LHCN-M2 (cell line): ENCODE measurements at places on chromosomes 3 and 15.

- DNase-seq: peak; percentile 99
Observed at GRCh38 chr15:67127965-67128364, 62.6 kb downstream of the SMAD3 start.

DNA sequence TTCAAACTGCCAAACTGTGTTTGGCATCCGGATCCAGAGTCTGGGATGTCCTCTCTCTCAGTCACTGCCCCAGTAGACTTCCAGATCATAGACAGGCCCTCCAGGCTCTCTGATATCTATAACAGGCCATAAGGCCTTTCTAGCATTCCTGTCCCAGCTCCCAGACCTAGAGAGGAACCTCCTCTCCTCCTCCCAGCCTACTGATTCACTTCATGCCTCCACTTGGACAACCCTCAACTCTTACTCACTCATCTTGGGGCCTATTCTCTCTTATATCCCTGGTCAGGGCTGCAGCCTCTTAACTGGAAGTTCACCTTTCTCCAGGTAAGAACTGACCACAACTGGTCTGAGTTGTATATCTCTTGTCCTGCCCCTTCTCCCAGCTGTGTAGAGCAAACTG lies 253.7 kb upstream of the TRIM42 start:
- no peak for DNase-seq

GRCh38 chr3:130795396-130795795 lies 48.8 kb upstream of the PIK3R4 start:
- DNase-seq: no peak

- DNase-seq: no peak
Observed at GRCh38 chr3:157119369-157119951, 40.5 kb downstream of the CCNL1 start.

- DNase-seq: no peak
Observed at GRCh38 chr15:31329640-31330010, 3.0 kb downstream of the KLF13 start.

GRCh38 chr15:57950381-57950946 lies 115.0 kb downstream of the ALDH1A2 start:
- DNase-seq: no peak

DNA sequence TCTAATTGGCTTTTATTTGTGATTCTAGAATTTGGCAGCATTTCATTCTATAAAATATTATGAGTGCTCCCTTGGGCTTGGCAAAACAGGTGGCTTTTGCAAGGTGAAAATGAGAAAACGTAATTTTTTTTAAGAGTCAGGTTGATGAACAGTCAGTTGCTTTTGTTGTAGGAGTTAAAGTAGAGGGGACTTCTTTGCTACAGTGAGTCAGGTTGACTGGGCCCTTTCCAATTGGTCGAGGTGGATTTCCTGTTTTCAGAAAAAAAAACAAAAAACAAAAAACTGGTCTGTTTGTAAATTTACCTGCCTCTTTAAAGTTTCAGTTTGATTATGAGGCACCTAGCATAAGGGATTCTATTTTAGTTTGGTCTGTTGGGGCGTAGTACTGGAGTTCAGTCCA lies 1469.4 kb upstream of the GBE1 start:
- DNase-seq: no peak

- DNase-seq: no peak
Observed at GRCh38 chr3:134643150-134643675, 7.6 kb downstream of the KY start.

DNA sequence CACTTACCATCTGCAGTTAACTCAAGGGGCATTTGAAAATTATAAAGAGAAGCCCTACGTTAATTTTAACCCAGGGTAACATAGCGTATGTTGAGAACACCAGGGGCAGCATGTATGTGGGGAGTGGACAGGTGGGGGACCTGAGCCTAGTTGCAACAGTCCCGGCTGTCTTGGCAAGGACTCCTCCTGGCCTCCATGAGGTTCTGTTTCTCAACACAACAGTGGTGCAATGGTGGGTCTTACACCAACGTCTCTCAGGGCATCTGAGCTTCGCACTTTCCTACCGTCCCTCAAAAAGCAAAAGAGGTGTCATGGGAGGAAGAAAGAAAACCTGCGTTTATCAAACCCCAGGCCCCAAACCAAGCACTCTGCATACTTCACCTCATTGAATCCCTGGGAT lies 50.6 kb downstream of the MGLL start:
- no peak for DNase-seq

DNA sequence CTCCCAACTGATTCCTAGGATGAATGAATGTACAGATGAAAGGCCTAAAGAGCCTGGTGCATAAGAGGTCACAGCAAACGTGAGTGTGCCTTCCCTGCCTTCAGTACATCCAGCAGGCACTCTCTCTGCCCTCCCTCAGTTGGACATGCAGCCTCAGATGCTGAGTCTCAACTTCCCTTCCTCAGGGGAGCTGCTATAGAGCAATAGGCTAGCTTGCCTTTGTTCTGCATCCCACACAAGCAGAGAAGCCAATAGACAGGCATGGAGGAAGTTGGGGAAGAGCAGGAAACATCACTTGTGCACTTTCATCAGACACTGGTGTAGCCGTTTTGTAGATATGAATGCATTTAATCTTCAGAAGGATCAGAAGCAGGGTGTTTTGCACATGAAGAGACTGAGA lies 147.5 kb upstream of the THBS1 start:
- DNase-seq: no peak

DNA sequence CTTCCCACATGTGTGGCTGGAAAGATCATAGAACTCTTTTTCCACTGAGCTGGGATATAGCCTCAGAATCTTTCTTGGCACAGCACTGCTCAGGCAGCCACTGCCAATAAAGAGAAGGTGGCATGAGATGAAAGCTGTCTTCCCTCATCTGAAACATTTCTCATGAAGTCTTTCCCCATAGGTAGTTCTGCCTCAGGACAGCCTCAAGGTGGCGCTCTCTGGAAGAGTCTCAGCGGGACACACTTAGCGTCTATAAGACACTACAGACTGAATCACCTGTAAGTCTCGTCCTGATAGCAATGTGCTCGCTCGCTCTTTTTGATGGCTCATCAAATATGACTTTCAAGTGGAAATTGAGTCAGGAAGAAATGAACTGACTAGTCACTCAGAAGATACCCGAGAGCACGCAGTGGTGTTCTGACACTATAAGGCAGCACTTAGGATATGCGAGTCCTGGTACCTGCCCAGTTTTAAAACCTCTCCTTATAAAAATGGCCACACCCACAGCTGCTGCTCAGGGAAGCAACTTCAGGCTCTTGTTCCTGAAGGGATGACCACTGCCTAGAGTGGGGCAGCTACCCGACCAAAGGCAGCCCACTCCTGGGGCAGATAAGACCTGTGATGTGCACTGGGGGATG lies 269.5 kb downstream of the SUCLG2 start:
- DNase-seq: peak; percentile 38

- no peak for DNase-seq
Observed at GRCh38 chr15:93178371-93178770, 89.4 kb upstream of the RGMA start.

- DNase-seq: no peak
Observed at GRCh38 chr3:112847692-112848091, 1.0 kb upstream of the CD200R1L start.

DNA sequence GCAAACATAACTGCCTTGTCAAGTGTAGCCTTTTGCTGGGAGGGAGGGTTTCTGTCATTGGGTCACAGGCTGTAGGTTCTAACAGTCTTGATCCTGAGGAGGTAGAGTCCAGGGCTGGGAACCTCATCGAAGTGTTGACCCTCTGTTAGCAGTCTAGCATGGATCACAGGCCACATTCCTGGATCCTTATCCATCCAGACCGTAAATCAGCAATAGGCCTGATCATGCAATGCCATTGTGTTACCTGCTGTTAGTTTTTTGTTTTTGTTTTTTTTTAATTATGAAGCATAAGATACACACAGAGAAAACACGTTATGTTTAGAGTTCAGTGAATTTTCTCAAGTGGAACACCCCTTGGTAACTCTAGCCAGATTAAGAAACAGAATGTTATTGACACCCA lies 282.0 kb upstream of the TPM1 start:
- DNase-seq: no peak

- peak; percentile 52 for DNase-seq
Observed at GRCh38 chr15:71595846-71596553, 214.4 kb upstream of the NR2E3 start.

DNA sequence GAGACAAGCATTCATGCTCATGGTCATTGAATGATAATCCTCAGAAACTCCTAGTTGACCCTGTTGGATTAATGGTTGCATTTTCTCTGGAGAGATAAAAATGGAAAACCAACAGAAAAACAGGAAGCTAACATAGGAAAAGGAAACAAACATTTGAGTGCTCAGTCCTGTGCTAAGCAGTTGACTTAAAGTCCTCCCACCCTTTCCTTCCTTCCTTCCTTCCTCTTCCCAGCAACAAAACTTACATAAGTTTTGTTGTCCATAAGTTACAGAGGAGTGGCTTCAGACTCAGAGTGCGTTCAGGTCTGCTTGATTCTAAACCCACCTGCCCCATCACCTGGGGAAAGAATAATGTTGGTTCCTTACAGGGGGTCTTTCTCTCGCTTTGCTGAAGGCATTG lies 163.8 kb upstream of the RGMA start:
- no peak for DNase-seq

DNA sequence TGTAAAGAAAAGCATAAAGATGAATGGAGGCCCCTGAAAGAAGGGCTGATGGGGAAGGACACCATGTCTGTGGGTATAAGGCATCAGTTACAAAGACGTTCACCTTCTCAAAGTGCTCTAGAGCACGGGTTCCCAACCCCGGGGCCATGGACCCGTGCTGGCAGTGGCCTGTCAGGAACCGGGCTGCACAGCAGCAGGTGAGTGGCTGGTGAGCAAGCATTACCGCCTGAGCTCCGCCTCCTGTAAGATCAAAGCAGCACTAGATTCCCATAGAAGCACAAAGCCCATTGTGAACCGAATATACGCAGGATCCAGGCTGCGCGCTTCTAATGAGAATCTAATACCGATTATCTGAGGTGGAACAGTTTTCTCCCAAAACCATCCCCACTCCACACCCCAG lies 25.7 kb downstream of the MYO1E start:
- no peak for DNase-seq

DNA sequence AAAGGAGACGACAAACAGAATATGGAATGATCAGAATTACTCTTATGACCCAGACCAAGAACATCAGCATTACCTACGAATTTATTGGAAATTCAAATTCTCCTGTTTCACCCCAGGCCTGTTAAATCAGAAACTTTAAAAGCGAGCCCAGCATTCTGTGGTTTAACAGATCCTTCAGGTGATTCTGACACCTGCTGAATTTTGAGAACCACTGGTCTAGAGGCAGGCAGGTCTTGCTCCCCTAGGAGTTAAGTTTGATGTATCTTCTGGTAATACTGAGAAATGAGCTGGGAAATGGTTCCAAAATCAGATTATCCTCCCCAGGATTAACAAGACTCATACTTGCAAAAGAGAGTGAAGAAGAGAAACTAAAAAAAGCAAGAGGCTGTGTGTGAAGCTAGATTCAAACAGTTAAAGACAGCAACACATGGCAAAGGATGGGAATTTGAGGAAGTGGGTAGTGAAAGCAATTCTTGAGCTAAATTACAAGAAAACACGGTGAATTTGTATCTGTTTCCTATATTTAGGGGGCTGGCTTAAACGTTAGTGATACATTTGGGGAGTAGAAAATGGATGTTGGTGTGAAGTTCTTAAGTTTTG lies 66.0 kb downstream of the FLNB start:
- DNase-seq: no peak

GRCh38 chr15:97708252-97708651 lies 252.3 kb upstream of the ARRDC4 start:
- DNase-seq: no peak

DNA sequence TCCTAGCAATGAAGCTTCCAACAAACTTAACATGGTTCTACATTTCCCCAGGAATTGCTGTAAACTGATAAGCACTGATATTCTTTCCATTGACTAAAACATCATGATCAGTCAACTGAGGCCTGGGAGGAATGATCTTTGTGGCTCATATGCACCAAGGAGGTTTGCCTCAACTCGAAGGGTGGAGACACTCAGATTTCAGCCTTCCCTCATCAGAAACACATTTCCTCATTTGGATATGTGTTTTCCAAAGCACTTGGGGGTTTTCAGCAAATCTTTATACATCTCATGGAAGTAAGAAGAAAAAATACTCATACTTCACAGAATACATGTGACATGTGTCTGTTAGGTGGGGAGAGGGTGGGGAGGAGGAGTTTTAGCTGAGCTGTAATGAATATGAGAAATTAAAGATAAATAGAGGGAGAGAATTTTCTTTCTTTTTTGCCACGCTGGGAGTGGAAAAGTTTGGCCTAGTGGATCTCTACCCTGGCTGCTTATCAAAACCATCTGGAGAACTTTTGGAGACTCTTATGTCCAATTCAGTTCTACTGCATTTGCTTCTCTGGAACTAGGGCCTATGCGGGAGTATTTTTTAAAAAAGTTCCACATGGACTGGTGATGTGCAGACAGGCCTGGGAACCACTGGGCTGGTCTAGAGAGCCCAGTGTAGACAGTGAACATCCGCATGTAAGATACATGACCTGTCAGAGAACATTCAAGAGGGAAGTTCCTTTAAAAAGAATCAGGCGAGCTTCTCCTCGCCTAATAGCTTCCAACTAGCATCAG lies 301.0 kb upstream of the ICE2 start:
- DNase-seq: no peak

GRCh38 chr3:8238432-8238831 lies 263.2 kb upstream of the LMCD1 start:
- no peak for DNase-seq

GRCh38 chr15:60077581-60078359 lies 73.7 kb downstream of the FOXB1 start:
- no peak for DNase-seq

- DNase-seq: no peak
Observed at GRCh38 chr3:117920253-117920898, 1114.3 kb downstream of the IGSF11 start.

DNA sequence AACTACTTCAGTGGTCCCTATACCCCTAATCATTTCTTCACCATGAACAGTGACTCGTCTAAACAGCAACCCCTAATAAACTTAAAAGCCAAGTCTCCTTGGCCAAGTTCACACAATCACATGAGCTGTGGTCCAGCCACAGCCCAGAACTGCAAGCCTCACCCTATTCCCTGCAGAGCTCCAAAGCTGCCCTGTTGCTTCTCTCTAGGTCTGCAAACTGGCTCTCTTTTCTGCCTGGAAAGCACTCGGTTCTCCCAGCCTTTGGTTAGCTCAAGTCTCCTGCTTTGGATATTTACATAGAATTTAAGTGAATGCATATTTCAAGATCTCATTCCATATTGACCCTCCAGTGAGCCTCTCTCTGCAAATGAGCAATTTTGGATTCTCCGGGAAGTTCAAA lies 107.0 kb downstream of the TOP2B start:
- no peak for DNase-seq
